ENCODE measurements at places on chromosomes 2 and 18.

DNA sequence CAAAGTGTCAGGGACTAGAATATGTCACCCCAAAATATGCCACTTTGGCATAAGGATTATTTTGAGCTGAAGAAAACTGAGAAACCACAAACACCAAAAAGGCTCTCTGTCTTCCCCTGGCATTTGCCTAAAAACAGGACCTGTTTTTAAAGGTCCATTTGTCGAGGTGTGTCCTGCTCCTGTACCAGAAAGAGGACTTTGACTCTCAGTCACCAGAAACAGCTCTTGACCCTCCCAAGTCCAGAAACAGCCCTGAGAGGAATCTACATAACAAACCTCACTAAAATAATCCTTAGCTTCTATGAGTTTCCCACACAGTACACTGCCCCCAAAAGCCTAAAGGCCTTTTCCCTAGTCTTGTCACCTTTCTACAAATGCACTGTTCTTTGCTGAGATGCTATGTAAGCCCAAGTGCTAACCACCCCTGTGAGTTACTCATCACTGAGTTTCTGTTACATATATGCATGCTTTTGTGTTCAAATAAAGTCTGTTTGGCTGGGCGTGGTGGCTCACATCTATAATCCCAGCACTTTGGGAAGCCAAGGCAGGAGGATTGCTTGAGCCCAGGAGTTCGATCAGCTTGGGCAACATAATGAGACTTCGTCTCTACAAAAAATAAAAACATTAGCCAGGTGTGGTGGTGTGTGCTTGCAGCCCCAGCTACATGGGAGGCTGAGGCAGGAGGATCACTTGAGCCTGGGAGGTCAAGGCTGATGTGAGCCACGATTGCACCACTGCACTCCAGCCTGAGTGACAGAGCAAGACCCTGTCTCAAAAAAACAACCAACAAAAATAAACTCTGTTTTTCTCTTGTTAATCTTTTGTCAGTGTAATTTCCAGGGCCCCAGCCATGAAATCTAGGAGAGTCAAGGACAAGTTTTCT is 55.2 kb downstream of the RPL31 start:
- DNase-seq: no peak

GRCh38 chr18:13107074-13107473 is 111.5 kb upstream of the LDLRAD4 start:
- DNase-seq: no peak

GRCh38 chr2:167028503-167028902 is 140.2 kb downstream of the XIRP2 start:
- no peak for DNase-seq

- no peak for DNase-seq
These were observed 60.2 kb upstream of the FAM117B start for GRCh38 chr2:202574541-202574940.

Data from activated CD4-positive, alpha-beta T cell treated with anti-CD3 and anti-CD28 coated beads, Interleukin-2, amount 50 U/mL, for 48 hours (primary cell).